ENCODE measurements at places on chromosomes 5 and 9.

DNA sequence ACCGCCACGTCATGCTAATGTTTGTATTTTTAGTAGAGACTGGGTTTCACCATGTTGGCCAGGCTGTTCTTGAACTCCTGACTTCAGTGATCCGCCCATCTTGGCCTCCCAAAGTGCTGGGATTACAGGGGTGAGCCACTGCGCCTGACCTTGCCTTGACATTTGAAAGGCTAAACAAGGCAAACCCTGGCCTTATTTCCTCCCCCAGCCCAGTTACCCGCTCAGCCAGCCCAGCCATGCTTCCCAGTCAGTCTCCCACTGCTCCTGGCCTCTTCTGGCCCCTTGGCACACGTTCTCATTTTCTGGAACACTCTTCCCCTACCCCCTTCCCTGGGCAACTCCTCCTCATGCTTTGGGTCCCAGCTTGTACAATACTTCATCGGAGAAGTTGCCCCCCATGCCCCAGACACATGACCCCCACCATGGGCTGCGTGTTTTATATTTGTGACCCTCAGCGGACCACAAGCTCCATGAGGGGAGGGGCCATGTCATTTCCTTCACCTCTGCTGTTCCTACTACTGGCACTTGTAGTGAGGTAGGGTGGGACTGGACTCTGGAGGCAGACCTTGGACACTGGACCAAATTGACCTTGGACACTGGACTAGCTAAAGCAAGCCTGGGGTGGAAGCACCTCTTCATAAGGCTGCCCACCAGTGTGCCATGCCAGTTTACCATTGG lies 94.4 kb upstream of the IER5L start:
- no peak for DNase-seq

DNA sequence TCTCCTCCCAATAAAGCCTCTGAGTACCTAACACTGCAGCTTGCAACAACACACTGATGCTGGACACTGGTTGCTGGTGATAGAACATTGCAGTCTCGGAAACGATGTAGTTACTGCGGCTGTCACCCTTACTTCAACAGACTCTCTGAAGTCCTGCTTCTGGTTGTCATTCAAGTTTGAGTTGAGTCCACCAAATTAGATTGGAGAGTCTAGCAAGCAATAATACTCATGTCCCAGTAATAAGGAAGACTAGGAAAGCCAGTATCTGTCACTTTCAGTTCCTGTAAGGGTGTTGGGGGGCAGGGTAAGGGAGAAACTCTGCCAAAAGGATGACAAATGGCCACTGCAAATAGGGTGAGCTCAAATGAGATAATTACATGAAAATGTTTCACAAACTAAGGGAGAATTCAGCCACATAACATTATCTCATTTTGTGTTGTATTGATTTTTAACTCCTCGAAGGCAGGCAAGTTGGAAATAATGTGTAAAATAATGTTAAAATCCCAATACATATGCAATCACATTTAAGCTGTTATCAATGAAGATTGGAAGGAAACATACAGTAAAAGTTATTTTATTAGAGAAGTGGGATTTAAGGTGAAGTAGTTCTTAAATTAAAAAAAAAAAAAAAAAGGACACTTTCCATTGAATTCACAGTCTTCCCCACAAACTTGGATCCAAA lies 849 bp upstream of the IFT74 start:
- no peak for DNase-seq

DNA sequence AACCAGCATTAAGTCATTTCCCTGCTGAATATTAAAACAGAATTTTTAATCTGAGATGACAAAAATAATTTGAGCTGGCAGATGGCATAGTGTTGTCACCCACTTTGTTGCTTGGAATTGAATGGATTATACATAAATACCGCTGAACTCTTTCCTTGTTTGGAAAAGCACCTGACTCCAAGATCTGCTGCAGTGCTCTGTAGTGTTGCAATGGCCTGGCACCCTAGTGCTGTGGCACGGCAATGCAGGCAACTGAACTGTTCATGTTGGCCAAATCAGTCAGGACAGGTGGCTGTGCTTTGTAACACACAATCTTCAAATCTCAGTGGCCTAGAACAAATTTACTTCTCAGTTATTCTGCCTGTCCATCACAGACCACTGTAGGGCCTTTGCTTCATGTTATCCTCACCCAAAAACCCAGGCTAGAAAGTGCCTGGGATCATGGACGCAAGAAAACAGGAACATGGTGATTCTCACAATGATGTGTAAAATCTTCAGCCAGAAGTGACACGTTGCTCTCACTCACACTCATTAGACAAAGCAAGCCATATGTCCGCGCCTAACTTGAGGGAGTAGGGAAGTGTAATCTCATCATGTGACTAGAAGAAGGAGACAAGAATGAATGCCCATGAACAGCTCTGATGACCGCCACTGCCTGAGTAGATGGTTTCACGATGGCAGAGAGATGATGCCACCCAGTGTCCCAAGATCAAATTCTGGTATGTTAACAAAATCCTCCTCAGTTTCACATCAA lies 191.9 kb upstream of the PUM3 start:
- DNase-seq: peak; percentile 67

GRCh38 chr9:100848726-100849125 lies 179.8 kb upstream of the PLPPR1 start:
- no peak for DNase-seq
